ENCODE measurements at places on chromosomes 7 and 10. TPM values are rescaled to one million over a fixed set of nuclear protein-coding genes. Genes with fewer than 3 reads are reported as not detected.
A peak's percentile ranks its signal among the peaks of the same experiment; 100 is the strongest.

DNA sequence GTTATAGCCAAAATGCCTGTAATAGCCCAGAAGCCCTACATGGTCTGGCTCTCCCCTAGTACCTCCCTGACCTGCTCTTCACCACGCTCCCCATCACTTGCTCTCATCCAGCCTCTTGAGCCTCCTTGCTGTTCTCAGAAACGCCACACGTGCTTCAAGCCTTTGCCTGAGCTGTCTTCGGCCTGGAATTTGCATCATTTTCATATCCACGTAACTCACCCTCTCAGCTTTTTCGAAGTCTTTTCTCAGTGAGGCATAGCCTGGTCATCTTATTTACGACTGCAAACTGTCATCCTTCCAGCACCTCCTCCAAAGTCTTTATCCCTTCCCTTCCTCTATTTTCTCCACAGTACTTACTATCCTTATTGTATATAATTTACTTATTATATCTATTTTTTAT, 151.0 kb upstream of the AHR start:
- DNase-seq: no peak

- DNase-seq: peak; percentile 62
Measured at GRCh38 chr10:49594594-49594993, 15.5 kb upstream of the SLC18A3 start.

- DNase-seq: no peak
Measured at GRCh38 chr7:150365673-150366398, 2.8 kb upstream of the REPIN1 start.

DNA sequence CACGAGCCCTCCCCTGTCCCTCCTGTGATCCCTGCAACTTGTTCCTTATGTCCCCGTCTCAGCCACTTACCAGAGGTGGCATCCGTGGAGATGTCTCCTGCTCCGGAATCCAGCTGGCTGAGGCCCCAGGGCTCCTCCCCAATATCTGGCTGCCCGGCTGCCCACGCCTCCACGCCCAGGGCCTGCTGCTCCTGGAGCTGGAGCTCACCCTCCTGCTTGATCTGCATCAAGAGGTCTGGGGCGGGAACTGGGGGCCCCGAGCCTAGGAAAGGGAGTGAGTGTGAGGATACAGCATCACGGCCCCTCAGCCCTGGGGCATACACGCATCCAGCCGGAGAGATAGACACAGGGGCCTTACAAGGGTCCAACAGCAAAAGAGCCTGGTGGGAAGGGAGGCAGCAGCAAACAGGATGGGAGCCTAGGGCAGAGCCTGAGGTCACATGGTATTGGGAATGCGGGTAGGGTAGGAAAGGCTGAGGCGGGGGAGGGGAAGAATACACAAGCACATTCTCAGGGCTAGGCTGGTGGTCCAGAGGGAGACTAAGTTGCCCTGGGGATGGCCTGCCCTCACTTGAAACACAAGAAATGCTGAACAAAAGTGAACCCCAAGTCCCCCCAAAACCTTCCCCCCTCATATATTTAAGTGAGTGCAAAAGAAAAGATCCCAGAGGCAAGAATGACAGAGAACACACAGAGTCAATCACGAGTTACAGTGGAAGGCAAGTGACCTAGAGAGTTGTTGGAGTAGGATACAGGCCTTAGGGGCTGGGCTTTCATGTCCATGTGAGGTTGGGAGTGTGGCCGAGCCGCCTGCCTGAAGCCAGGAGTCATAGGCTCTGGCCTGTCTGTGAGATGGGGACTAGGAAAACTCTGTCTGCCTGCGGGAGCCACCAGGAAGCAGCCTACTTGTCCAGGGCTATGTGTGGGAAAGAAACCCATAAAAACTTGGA, 16.9 kb upstream of the ZNF777 start:
- DNase-seq: no peak

DNA sequence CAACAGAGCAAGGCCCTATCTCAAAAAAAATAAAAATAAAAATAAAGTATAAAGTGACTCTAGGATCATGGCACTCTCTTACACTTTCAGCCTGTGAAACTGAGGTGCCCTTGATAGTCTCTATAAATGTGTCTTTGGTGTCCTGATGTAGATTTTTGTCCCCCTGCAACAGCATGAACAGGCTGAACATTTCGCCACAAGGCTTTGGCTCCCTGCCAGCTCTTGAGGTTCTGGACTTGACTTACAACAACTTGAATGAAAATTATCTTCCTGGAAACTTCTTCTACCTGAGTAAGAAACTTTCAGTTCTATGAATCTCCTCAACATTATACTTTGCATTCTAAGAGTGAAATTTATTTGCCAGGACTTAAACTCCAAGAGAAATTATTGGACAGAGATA, 48.1 kb upstream of the BMS1 start:
- DNase-seq: no peak

DNA sequence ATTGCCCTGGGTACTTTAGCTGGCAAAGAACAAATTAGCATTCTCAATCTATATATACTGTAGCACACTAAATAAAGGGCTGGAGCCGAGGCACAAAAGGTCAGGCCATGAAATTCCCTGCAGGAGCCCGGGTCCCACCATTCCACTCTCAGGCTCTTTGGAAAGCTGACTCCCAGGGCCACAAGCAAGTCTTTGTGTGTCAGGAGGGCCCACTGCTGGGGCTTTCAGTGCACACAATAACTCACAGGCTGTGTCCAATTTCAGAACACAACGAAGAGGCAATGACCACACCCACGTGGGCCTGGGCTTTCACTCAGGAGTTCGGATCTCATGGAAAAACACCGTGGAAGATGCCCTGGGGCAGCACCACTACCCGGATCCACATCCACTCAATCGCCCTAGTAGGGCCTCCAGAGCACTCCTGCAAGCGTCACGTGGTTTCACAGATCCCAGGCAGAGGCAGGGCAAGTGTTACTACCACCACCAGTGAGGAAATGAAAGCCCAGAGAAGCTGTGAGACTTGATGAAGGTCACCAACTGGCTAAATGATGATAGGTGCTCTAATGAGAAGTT, 60.3 kb downstream of the COBL start:
- DNase-seq: no peak

DNA sequence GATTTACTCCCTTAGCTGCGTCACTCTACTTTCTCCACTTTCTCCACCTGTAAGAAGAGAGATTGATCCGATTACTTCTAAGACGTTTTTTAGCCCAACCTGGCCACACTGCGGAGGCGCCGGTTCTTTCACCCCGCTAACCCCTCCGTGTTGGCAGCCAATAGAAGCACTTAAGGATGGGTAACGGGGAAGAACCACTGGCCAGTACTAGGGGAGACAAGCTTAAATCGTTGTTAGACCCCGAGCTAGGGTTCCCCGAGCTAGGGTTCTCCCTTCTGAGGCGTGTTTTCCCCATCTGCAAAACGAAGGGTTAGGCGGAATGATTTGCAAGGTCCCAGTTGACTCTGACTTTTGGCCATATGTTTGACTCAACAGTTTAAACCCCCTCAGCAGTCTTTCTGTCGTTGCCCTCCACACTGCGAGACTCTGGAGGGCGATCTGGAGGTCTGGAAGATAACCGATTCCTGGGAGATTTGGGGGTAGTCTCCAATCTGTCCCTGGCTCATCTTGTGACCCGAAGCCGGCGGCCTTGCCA, 644 bp downstream of the UMAD1 start:
- DNase-seq: no peak

DNA sequence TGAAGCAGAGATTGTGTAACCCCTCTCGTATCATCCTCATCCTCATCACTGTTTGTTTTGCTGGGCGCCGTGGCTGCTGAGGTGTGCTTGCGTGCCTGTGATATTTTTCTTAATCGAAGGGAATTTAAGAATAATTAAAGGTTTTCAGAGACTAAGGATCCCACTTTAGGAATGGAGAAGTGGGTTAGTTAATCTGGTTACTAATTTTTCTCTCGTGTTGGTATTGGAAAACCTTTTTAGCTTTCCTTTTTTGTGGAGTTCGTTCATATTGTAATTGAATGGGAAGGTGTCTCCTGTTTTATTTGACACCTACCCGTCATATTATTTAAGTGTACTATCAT, 1.3 kb downstream of the UBN2 start:
- peak; percentile 55 for DNase-seq

DNA sequence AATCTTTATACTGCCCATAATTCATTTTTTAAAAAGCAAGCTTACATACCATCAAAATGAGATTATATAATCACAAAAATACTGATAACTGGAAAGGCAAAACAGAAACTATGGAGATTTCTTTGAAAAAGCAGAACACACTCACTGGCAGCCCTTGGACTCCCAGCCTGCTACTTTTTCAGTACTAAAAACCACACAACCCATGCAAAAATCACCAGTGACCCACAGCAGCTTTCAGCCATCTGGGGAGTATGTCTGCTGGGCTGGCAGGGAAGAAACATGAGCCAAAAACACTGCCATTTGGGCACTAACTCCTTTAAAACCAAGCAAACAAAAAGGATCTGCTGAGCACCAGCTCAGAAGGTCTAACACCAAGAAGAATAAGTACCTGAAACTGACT, 80.0 kb upstream of the DDC start:
- DNase-seq: no peak

GRCh38 chr10:11424456-11425295, 186.8 kb downstream of the USP6NL start:
- peak; percentile 31 for DNase-seq

DNA sequence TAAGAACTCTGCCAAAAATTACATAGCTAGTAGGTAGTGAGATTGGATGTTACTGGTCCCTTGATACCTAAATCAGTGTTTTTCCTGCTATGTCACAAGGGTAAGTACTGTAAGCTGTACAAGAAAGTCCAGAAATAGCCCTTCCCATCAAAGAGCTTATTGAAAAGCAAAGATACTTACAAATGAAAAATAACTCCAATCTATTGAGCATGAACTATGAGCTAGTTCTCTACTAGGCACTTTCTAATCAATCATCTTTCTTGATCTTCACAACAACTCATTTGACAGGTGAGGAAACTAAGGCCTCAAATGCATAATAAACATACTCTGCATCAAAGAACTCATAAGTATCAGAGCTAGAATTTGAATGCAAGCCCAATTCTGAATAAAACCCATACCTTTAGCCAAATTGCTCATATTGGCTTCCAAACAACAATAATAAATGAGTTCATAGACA, 249.8 kb upstream of the TCF7L2 start:
- DNase-seq: no peak

- DNase-seq: no peak
Measured at GRCh38 chr7:117724898-117725297, 148.3 kb downstream of the CTTNBP2 start.

GRCh38 chr7:11188529-11189310, 215.0 kb downstream of the PHF14 start:
- no peak for DNase-seq

GRCh38 chr7:117492649-117493048, 12.8 kb downstream of the CFTR start:
- no peak for DNase-seq

DNA sequence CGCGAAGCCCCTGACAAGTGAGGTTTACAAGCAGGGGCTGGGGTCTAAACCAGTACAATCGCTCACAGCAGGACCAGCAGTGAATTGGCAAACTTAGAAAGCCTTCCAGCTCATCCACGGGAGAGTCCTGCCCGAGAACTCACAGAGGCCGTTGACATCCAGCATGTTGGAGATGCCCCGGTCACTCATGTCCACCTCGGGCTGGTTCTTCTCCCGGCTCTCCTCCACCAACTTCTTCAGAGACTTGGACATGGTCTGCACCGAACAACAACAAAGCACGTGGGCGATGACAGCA, 447 bp downstream of the RSU1 start:
- no peak for DNase-seq

DNA sequence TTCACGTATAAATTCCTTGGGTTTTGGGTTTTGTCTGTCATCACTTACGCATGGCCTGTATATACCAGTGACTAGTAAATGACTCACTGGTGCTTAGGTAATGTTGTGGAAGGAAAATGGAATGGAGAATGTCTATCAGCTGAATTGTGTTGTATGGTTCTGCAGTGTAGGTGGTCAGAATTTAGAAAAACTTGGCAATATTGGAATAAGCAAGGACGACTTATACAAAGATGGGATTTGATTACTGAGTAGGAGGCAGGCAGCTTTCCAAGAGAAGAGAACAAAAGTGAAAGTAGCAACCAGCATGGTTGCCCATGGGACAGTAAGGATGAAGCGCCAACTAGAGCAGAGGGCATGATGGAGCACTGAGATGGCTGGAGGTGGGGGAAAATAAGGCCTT, 168.6 kb upstream of the CSTF2T start:
- DNase-seq: peak; percentile 87

GRCh38 chr7:107564553-107565298, 955 bp downstream of the DUS4L start:
- peak; percentile 92 for DNase-seq

DNA sequence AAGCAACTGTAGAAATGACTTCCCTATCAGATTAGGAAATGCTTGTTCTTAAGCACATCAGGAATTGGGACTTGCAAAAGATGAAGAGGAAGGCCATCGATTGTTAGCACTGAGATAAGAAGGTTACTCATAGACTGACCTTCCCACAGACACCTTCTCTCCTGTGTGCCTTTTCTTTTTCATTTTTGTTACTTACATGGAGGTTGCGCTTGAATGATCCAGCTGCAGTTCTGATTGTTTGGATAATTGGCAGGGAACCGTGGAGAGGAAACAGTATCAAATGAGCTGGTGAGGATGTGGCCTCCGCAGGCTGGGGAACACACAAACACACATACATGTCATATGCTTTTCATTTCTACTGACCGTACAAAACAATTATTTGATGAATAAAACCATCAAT, 134.9 kb upstream of the RSU1 start:
- no peak for DNase-seq

- DNase-seq: no peak
Measured at GRCh38 chr10:127915324-127915723, 8.4 kb downstream of the PTPRE start.

GRCh38 chr10:75803816-75804552, 372.6 kb downstream of the LRMDA start:
- DNase-seq: no peak

- peak; percentile 64 for DNase-seq
Measured at GRCh38 chr10:108582387-108582786, 1340.9 kb downstream of the XPNPEP1 start.

GRCh38 chr7:135597926-135598305, 40.2 kb downstream of the NUP205 start:
- no peak for DNase-seq

DNA sequence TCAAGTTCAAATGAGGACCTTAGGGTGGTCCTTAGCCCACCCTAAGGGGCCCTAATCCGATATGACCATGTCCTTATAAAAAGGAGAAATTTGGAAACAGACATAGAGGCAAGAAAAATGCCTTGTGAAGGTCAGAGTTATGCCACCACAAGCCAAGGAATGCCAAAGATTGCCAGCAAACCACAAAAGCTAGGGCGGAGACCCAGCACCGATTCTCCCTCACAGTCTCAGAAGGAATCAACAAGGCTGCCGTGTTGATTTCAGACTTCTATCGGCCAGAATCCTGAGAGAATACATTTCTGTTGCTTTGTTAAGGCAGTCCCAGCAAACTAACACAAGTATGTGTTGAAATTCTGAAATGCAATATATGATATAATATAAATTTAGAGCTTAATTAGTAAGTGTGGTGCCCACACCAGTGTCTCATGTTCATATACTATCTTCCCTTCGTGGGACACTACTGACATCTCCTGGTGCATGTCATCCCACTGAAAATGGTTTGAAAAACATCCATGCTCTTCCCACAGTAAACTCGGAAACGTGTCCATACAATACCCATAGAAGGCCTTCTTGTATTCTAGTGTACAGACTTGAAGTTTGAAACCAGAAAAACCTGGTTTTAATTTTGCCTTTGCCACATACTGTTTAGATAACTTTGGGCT, 349.0 kb downstream of the TNS3 start:
- peak; percentile 61 for DNase-seq

Gene NPY
- not detected for total RNA-seq

Gene UBTD1
- total RNA-seq: 53.0 TPM

Gene RTKN2
- 6.2 TPM for total RNA-seq

Gene PODXL
- 131 TPM for total RNA-seq

Gene KNDC1
- not detected for total RNA-seq

Gene SEC31B
- total RNA-seq: 1.9 TPM

Gene TMEM229A
- total RNA-seq: not detected

Data from HT1080 (cell line).